ENCODE measurements at places on chromosomes 16 and 17. TPM values are rescaled to one million over a fixed set of nuclear protein-coding genes. Genes with fewer than 3 reads are reported as not detected.

DNA sequence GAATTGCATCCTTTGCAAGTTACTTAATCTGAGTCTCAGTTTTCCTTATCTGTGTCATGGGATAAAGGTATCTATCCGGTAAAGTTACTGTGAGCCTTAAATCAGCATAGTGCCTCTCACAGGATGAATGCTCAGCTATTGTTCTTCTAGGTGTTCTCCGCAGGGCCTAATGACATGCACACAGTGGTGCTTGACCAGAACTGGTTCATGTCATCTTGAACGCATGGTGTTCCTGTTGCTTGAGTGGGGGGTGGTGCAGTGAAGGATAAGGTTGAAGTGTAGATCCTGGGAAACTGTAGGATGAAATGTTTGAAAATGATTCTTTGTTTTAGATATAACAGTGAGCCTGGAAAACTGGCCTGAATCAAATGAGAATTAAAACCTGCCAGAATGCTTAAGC, 4.0 kb downstream of the KRT40 start:
- no peak for DNase-seq
- H3K4me3 ChIP-seq, result no peak overlapping the region
- peak overlapping the region; percentile 56 for H3K27ac ChIP-seq
- no peaks in the 10 kb centered on the region for H3K36me3 ChIP-seq
- peaks cover 6% of the 10 kb centered on the region for H3K4me1 ChIP-seq
- no peaks in the 10 kb centered on the region for H3K27me3 ChIP-seq

DNA sequence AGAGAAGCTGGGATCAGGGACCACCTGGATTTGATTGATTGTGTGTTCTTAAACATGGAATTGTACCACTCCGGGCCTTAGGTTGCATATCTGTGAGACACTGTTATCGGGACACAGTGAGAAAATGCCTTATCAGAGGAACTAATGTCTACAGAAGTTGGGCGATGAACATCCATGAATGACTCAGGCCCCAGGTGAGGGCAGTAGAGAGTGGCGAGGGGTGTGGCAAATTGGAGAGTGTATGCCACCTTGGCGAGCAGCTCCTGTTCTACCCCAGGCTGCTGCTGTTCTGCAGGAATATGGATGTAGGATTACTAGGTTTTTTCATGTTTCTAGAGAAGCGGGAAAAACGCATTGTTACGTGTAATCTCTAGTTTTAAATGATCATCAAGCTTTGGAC, 38.8 kb downstream of the CLEC16A start:
- H3K4me1 ChIP-seq, result no peaks in the 10 kb centered on the region
- H3K27ac ChIP-seq, result no peak overlapping the region
- H3K36me3 ChIP-seq, result peaks cover 36% of the 10 kb centered on the region
- no peak overlapping the region for H3K4me3 ChIP-seq
- no peaks in the 10 kb centered on the region for H3K27me3 ChIP-seq

- H3K4me1 ChIP-seq, result peaks cover 40% of the 10 kb centered on the region
- H3K27ac ChIP-seq, result peak overlapping the region; percentile 62
- no peak for DNase-seq
- H3K36me3 ChIP-seq, result no peaks in the 10 kb centered on the region
Measured at GRCh38 chr16:69595127-69596036, 29.6 kb downstream of the NFAT5 start.

DNA sequence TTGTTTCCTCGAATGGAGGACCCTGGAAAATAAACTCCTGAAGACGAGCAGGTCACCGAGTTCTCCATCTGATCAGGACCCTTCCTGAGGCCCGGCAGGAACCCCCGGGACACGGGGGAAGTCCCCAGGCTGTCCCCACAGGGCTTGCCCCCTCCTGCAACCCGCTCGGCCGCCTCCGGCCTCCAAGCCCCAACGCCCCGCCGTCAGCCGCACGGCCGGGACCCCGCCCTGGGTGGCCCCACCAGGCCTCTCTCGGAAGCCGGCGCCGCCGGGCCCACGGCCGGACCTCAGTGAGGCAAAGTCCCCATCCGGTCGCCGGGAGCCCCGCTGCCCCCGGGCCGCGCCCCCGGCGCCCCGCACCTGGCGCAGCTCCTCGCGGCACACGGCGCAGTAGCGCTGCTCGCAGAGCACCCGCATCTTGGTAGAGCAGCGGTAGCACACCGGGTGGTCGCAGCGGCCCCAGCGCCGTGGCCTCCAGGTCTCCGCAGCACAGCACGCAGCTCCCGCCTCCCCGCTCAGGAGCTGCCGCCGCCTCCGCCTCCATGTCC, 383 bp downstream of the ZNF598 start:
- peak overlapping the region; percentile 98 for H3K27ac ChIP-seq
- H3K4me1 ChIP-seq, result peaks cover 49% of the 10 kb centered on the region
- DNase-seq, result no peak
- H3K27me3 ChIP-seq, result no peaks in the 10 kb centered on the region

C16orf78 gene
- total RNA-seq, result not detected
